ENCODE measurements at places on chromosomes 2 and 18. TPM values are rescaled to one million over a fixed set of nuclear protein-coding genes. Genes with fewer than 3 reads are reported as not detected.

DNA sequence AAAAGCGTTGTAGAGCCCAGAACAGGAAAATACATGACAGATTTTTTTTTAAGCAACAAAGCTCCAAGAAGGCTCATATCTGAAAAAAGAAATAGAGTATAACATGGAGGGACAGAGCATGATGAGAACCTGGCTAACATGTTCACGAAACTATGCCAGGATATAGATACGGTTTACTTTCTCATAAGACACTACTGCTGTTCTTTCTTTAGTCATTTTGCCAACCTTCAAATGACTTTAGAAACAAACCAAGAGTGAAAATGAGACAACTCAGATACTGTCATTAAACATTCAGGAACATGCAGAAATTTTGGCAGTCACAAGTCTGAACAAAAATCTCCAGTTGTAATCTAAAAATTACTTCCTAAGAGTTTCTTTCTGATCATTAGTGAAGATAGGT lies 14.3 kb downstream of the LPIN2 start:
- H3K27me3 ChIP-seq: no peaks in the 10 kb centered on the region
- no peak for DNase-seq
- H3K36me3 ChIP-seq: no peaks in the 10 kb centered on the region
- peaks cover 74% of the 10 kb centered on the region for H3K4me1 ChIP-seq
- H3K27ac ChIP-seq: peak overlapping the region; percentile 80

DNA sequence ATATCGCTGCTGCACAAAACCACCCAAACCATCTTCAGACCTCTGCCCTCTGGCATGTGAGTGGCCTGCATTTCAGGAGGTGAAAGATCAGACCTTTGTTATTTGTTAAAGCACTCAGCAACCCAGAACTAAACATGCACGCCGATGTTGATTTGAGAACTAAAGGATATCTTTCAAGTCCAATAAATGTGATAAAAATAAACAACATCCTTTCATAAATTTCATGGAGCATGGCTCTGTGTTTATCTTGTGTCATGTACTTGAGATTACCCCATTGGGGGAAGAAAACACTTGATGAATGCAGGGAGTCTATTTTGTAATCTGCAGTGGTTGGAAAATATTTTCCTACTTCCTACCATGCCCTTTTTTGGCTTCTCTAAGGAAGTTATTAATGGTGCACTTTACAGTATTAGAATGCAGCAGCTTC lies 70.8 kb upstream of the GATA6 start:
- no peaks in the 10 kb centered on the region for H3K36me3 ChIP-seq
- peaks cover 6% of the 10 kb centered on the region for H3K4me1 ChIP-seq
- no peak for DNase-seq

GRCh38 chr2:180367815-180368214 lies 360.7 kb upstream of the CWC22 start:
- no peaks in the 10 kb centered on the region for H3K27me3 ChIP-seq
- no peaks in the 10 kb centered on the region for H3K36me3 ChIP-seq
- DNase-seq: no peak
- no peak overlapping the region for H3K27ac ChIP-seq
- H3K4me3 ChIP-seq: no peak overlapping the region

NOSTRIN gene
- 71.2 TPM for total RNA-seq

- peaks cover 28% of the 10 kb centered on the region for H3K36me3 ChIP-seq
- H3K27ac ChIP-seq: no peak overlapping the region
- DNase-seq: no peak
- no peaks in the 10 kb centered on the region for H3K27me3 ChIP-seq
- no peaks in the 10 kb centered on the region for H3K4me1 ChIP-seq
Observed at GRCh38 chr18:46892842-46893241, 24.5 kb downstream of the PIAS2 start.

DNA sequence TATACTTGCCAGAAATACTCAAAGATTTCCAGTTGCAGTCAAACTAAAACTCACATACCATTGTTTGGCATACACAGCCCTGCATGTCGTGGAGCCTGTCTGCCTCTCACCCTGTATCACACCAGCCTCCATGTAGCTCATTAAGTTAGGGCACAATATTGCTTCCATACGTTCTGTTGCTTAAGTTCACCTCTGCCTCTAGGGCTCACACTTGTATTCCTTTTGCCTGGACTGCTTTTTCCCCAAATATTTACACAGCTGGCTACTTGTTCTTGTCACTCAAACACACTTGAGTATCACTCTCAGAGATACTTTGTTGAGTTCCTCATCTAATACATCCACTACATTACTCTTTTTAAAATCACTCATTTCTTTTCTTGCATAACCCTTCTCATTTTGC lies 83.1 kb downstream of the PTH2R start:
- H3K4me3 ChIP-seq: no peak overlapping the region
- no peaks in the 10 kb centered on the region for H3K36me3 ChIP-seq
- no peaks in the 10 kb centered on the region for H3K27me3 ChIP-seq
- peak; percentile 12 for DNase-seq
- H3K4me1 ChIP-seq: no peaks in the 10 kb centered on the region

CTLA4 gene
- total RNA-seq: not detected

DNA sequence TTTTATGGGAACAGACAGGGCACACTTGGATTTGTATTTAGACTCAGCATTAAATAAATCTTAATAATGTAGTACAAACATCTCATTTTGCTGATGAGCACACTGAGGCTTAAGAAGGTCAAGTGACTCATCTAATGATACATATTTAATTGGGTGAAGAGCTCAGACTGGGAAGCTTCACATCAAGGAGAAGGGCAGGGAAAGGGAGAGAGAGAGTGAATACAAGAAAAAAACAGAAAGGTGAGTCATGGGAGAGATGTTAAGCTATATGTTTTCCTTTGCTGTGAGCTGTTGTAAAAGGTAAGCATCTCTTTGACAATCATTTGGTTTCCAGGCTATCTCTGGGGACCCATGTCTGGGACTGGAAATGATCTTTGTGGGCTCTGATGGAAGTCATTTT lies 277.8 kb downstream of the SETBP1 start:
- no peaks in the 10 kb centered on the region for H3K27me3 ChIP-seq
- no peak overlapping the region for H3K4me3 ChIP-seq
- DNase-seq: no peak
- H3K4me1 ChIP-seq: peaks cover 5% of the 10 kb centered on the region

DNA sequence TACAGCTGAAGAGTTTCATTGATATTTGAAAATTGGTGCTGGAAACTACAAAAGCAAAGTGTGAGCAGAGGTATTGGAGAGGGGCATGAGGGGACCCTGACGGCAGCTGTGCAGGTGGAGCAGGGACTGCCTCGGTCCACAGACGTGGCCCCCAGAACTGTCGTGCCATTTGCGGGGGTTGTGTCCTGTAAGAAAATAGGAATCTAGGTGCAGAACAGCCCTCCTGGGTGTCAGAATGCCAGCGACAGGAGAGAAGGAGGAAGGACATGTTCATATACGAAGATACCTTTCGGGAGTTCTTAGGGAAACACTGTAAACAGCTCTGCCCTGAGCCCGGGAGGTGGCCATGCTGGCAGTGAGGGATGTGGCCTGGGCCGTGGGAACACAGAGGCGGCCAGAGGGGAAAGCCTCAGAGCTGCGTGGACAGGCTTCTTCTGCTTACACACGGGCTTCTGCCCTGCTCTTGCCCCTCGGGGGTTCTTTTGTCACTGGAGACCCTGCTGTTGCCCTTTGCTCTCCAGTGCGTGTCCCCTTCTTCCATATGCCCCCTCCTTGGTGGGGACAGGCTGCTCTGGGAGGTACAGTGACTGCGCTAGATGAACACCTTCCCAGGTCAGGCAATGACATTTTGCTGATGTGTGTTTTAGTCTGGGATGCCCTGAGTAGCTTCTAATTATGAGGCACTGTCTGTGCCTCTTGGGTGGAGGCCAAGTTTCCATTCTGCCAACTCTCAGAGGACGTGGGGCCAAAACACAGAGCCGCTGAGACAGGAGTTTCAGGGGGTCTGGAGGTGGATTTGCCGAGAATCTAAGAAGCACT lies 81.9 kb upstream of the TXNDC2 start:
- H3K27ac ChIP-seq: peak overlapping the region; percentile 26
- H3K4me3 ChIP-seq: no peak overlapping the region
- H3K27me3 ChIP-seq: no peaks in the 10 kb centered on the region
- H3K4me1 ChIP-seq: peaks cover 11% of the 10 kb centered on the region
- no peak for DNase-seq
- H3K36me3 ChIP-seq: no peaks in the 10 kb centered on the region

DNA sequence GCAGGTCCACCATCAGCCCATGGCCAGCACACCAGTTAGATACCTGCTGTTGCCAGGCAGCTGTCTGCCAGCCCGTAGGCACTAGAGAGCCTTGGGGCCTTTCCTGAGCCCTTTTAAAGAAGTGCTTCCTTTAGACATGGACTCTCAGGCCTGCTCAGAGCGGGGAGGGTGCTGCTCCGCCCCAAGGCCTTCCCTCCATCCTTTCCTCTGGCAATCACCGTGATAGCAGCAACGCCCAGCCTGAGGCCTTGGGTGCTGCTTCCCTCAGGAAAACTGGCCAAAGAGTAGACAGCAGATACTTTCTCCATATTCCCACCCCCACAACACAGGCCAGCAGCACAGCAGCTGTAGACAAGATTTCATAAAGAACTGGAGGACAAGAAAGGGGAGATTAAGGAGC lies 22.3 kb upstream of the C1QL2 start:
- H3K4me3 ChIP-seq: no peak overlapping the region
- no peak for DNase-seq
- no peaks in the 10 kb centered on the region for H3K4me1 ChIP-seq
- no peaks in the 10 kb centered on the region for H3K36me3 ChIP-seq
- H3K27ac ChIP-seq: no peak overlapping the region

SERPINB5 gene
- not detected for total RNA-seq

GRCh38 chr2:217740178-217740577 lies 262.6 kb downstream of the TNS1 start:
- H3K4me3 ChIP-seq: no peak overlapping the region
- no peaks in the 10 kb centered on the region for H3K36me3 ChIP-seq
- no peak for DNase-seq
- H3K4me1 ChIP-seq: peaks cover 19% of the 10 kb centered on the region

DNA sequence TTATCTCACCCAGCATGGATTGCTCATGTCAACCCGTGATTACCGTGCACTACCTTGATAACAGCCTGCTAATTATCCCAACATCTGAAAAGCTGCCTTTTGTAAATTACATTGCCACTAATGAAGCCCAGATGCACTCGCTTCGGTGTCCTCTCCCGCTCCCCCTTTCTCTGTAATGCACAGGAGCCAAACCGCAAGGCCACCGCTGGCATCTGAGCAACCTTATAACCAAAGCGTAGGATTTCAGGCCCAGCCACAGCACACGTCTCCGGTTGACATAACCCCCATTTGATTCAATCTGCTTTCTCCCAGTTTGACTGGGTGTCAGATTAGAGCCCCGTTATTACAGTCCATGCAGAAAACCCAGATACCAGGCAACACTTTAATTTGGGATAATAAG lies 341.2 kb downstream of the ALK start:
- H3K4me1 ChIP-seq: no peaks in the 10 kb centered on the region
- no peak overlapping the region for H3K27ac ChIP-seq
- H3K4me3 ChIP-seq: no peak overlapping the region

IFIH1 gene
- total RNA-seq: 11.2 TPM

SERPINB4 gene
- total RNA-seq: not detected

DNA sequence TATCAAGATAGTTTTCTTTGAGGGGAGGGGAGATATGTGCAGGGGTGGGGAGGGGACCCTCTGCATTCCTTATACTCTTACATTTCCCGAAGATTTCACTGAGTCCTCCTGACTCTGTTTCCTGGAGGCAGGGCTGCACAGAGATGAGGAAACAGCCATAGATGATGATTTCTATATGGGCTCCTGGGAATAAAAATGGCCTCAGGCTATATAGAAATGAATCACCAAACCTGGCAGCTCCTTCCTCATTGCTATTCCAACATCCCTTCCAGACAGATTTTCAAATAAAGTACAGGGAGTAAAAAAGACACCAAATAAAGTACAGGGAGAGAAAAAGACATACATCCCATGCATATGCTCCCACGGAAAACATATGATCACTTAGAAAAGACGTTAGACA lies 474.8 kb upstream of the RAB6C start:
- H3K27me3 ChIP-seq: no peaks in the 10 kb centered on the region
- H3K4me1 ChIP-seq: no peaks in the 10 kb centered on the region
- H3K27ac ChIP-seq: no peak overlapping the region
- no peak overlapping the region for H3K4me3 ChIP-seq

GALNT14 gene
- total RNA-seq: 11.6 TPM

DNA sequence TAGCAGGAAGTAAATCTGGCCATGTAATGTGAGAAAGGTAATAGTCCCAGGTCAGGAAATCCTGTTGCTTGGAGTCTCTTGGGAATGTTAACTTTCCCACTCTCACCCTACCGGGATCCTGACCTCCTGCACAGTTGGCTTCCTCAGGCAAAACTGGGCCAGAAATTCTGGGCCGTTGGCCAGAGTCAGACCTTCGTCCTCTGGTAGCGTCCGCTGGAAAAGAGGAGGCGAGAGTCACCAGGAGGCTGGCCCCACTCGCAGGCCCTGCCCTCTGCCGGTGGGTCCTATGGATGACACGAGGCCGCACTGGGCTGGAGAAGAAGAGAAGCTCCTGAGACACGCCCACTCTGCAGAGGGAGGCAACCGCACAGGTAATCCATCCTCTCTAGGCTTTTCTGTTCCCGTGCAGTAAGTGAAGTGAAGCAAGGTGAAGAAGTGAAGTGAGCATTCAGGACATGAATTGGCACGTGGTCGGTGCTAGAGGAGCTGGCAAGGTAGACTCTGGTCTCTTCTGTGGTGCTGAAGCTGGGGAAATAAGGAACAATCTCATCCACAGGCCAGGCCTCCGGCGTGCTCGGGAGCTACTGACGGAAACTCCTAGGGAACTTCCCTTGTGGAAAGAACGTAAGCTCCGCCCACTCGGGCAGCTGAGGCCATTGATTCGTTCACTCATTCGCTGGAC lies 182.7 kb upstream of the GLI2 start:
- H3K4me3 ChIP-seq: no peak overlapping the region
- H3K36me3 ChIP-seq: no peaks in the 10 kb centered on the region
- no peaks in the 10 kb centered on the region for H3K27me3 ChIP-seq

- no peaks in the 10 kb centered on the region for H3K36me3 ChIP-seq
- H3K27ac ChIP-seq: no peak overlapping the region
- no peak for DNase-seq
- no peak overlapping the region for H3K4me3 ChIP-seq
Observed at GRCh38 chr2:160657196-160657595, 163.6 kb upstream of the RBMS1 start.

MC5R gene
- total RNA-seq: not detected

- no peaks in the 10 kb centered on the region for H3K27me3 ChIP-seq
- no peak overlapping the region for H3K4me3 ChIP-seq
- H3K27ac ChIP-seq: no peak overlapping the region
- peaks cover 9% of the 10 kb centered on the region for H3K36me3 ChIP-seq
Observed at GRCh38 chr18:56929886-56930285, 217.0 kb upstream of the BOD1L2 start.

- H3K4me3 ChIP-seq: peak overlapping the region; percentile 16
- no peaks in the 10 kb centered on the region for H3K36me3 ChIP-seq
Observed at GRCh38 chr2:9813312-9814128, 29.8 kb upstream of the TAF1B start.

GRCh38 chr2:53217250-53217649 lies 550.4 kb upstream of the CHAC2 start:
- no peak overlapping the region for H3K4me3 ChIP-seq
- no peaks in the 10 kb centered on the region for H3K4me1 ChIP-seq
- H3K27ac ChIP-seq: no peak overlapping the region
- H3K27me3 ChIP-seq: no peaks in the 10 kb centered on the region

- no peaks in the 10 kb centered on the region for H3K27me3 ChIP-seq
- peaks cover 8% of the 10 kb centered on the region for H3K4me1 ChIP-seq
- no peak for DNase-seq
- no peak overlapping the region for H3K4me3 ChIP-seq
Observed at GRCh38 chr2:162258686-162259085, 15.4 kb upstream of the FAP start.

Data from stomach (tissue), 19 donors.